ENCODE measurements at places on chromosomes 2 and 18.
A peak's percentile ranks its signal among the peaks of the same experiment; 100 is the strongest.

DNA sequence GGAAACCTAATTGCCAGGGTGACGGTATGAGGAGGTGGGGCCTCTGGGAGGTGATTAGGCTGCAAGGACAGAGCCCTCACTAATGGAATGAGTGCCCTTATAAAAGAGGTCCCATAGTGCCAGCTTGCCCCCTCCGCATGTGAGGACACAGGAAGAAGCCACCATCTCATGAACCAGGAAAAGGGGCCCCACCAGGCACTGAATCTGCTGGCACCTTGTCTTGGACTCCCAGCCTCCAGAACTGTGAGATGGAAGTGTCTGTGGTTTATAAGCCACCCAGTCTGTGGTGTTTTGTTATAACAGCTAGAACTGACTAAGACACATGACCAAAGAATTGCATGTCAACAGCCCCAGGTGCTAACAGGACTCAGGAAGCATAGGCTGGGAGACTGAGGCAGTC lies 214.3 kb downstream of the MGAT5 start:
- DNase-seq = no peak

- DNase-seq = no peak
These were observed 37.4 kb downstream of the XRCC5 start for GRCh38 chr2:216146573-216146972.

GRCh38 chr2:230505162-230505561 lies 89.2 kb downstream of the SP100 start:
- peak; percentile 17 for DNase-seq

- no peak for DNase-seq
These were observed 176.8 kb upstream of the CELF4 start for GRCh38 chr18:37742436-37742835.

- peak; percentile 22 for DNase-seq
These were observed 634 bp downstream of the MTIF2 start for GRCh38 chr2:55268288-55268906.

- DNase-seq = no peak
These were observed 61.5 kb downstream of the BABAM2 start for GRCh38 chr2:27952070-27952469.

DNA sequence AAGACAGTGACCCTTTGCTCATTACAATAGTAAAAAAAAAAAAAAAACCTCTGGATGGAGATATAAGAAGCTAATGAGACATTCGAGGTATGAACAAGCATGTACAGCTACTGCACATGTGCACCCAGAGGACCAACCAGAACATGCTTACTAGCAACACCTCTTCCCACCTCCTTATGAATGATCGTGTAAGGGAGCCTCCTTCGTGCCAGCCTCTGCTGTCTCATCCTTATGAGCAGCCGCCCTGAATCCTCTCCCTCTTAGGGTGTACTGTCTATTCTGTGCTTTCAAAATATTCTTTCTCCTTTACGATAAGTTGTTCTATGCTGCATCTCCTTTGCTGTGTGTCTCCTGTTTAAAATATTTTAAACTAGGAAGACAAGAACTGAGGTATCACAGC lies 91.4 kb upstream of the ACSL3 start:
- DNase-seq = no peak

DNA sequence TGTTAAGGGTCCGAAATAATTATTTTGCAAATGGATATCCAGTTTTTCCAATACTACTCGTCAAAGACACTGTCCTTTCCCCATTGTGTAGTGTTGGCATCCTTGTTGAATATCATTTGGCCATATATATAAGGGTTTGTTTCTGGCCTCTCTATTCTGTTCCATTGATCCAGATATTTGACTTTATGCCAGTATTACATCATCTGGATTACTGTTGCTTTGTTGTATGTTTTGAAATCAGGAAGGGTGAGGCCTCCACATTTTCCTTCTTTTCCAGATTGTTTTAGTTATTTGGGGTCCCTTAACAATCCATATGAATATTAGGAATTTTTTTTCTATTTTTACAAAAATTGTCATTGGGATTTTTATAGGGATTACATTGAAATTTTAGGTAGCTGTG lies 244.1 kb downstream of the GPD2 start:
- no peak for DNase-seq

DNA sequence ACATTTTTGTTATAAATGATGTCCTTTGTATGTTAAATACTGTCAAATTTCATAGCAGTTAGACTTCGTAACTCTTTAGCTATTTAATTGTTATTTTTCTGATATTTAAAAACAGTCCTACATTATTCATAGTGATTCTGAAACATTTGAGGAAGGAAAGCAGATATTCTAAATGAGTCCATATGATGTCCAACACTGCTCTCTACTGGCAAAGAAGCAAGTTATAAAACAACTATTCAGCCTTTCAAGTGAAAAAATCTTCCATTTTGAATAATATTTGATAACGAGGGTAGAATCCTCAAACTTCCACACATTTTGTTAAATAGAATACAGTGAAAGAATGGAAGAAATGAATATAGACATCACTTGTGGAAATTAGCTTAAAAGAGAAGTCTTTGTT lies 220.8 kb downstream of the GULP1 start:
- peak; percentile 62 for DNase-seq

GRCh38 chr18:37578182-37578678 lies 12.6 kb upstream of the CELF4 start:
- no peak for DNase-seq

GRCh38 chr18:45670281-45670962 lies 53.6 kb upstream of the SLC14A1 start:
- DNase-seq = no peak

- DNase-seq = no peak
These were observed 95.4 kb downstream of the BOD1L2 start for GRCh38 chr18:57242285-57242684.

GRCh38 chr2:104656571-104657163 lies 197.2 kb upstream of the POU3F3 start:
- DNase-seq = peak; percentile 15

GRCh38 chr2:201074996-201075395 lies 3.2 kb downstream of the NDUFB3 start:
- no peak for DNase-seq

DNA sequence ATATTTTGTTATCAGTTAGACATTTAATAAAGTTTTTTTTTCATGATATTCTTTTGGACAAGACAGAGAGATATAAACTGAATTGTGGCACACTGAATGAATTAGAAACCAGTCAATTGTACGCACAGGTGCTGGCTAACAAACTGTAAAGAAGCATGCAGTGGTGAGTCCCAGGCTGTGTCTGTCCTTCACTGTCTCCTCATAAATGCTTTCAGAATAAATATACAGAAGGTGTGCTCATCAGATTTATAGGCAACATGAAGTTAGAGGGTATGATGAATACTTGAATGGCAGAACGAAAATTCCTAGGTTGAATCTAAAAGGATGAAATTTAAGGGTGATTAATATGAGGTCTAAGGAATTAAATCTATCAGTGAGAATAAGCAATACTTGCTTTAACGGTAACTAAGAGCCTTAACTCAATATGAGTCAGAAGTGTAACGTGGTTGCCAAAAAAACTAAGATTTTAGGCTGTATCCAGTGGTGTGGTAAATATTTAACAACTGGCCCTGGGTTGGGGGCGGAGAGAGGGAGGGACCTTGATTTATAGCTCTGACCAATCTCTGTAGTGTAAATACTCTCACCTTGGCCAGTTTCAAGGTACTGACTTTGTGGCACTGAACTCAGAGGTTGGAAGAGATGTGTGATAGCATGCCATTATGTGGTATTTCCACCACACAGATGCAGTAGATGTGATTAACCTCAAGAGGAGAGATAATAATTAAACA lies 41.9 kb upstream of the AAK1 start:
- DNase-seq = no peak

DNA sequence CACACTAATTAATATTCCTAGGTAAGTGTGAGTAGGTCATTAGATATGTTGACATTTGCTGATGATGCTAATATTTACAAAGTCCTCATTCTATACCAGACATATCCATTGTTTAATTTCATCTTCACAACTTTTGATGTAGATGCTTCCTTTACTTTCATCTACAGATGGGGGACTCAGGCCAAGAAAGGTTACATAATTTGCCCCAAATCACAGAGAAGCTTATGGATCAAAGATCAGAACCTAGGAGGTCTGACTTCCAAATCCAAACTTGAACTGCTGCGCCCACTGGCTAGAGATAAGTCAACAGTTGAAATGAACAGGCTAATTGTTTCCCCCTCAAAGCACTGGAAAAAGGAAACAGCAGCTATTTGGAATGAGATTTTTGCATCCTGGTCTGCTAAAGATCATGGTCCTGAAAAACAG lies 95.6 kb upstream of the TMEM178A start:
- DNase-seq = no peak
